Purkinje cell (primary cell): ENCODE measurements at places on chromosomes 1 and 21. TPM values are rescaled to one million over a fixed set of nuclear protein-coding genes. Genes with fewer than 3 reads are reported as not detected.

GJB3 gene
- polyA plus RNA-seq: 4.4 and 12.3 TPM in 2 replicates

HSPG2 gene
- polyA plus RNA-seq: not detected in 2 replicates

ETNK2 gene
- polyA plus RNA-seq: not detected in 2 replicates

TSNAX gene
- 73.2 and 103 TPM in 2 replicates for polyA plus RNA-seq

SVBP gene
- 40.0 and 48.9 TPM in 2 replicates for polyA plus RNA-seq

FAM163A gene
- polyA plus RNA-seq: not detected in 2 replicates

PLPPR5 gene
- polyA plus RNA-seq: 48.0 and 54.1 TPM in 2 replicates

HSD3B2 gene
- polyA plus RNA-seq: not detected in 2 replicates

ZNF326 gene
- polyA plus RNA-seq: 17.0 and 19.9 TPM in 2 replicates

NEK2 gene
- polyA plus RNA-seq: 2.3 and 3.5 TPM in 2 replicates

SLC6A17 gene
- 17.4 and 18.2 TPM in 2 replicates for polyA plus RNA-seq

LCE1E gene
- polyA plus RNA-seq: not detected in 2 replicates
